Tibial nerve (tissue), 4 donors: ENCODE measurements at places on chromosomes 2 and 18. TPM values are rescaled to one million over a fixed set of nuclear protein-coding genes. Genes with fewer than 3 reads are reported as not detected.

- H3K27ac ChIP-seq, result no peak overlapping the region
- DNase-seq, result no peak
- no peak overlapping the region for H3K4me3 ChIP-seq
Observed at GRCh38 chr18:61323951-61324350, 9.3 kb upstream of the CDH20 start.

DNA sequence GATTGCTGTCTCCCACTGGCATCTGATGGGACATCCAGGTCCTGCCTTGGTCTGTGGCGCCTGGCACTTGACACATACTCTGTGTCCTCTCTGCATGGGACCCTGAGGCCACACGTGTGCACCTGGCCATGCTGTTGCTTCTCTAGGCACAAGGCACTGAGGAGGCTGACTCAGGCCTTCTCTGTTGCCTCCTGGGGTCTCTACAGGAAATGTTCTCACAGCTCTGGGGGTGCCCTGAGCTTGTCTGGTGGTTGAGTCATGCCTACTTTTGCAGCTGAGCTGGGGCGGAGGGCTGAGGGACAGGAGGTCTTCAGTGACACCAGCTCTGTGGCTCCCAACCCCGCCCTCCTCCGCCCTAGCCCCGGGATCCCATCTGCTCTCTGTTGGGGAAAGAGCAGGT, 207.0 kb upstream of the HS6ST1 start:
- no peaks in the 10 kb centered on the region for H3K4me1 ChIP-seq
- H3K36me3 ChIP-seq, result no peaks in the 10 kb centered on the region
- no peak for DNase-seq
- no peak overlapping the region for H3K4me3 ChIP-seq

DNA sequence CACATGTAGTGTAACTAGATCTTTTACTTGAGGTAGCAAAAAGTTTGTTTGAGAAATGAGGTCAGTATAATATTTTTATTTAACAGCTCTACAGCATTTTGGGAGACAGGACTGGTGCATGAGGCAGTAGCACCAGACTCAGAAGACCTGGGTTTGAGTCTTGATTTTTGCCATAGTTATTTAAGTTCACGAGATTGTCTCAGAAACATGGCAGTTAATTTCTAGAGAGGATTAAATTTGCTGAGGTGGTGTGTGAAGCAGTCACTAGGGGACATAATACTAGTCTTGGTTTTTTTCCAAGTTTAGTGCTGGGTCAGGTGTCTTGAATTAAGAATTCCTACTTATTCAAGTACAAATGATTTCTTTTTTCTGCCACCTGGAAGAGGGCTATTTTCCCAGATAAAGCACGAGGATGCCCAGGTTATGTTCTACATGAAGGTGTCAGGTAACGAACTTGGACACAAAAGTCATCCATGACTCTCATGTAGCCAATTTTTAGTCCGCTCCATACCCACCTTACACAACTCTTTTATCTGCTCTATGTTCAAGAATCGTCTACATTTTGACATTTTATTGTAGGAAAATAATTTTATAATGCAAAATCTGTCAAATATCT, 1.4 kb downstream of the MARCHF7 start:
- peaks cover 17% of the 10 kb centered on the region for H3K36me3 ChIP-seq
- H3K4me3 ChIP-seq, result peak overlapping the region; percentile 78
- no peak for DNase-seq
- peak overlapping the region; percentile 98 for H3K27ac ChIP-seq

DNA sequence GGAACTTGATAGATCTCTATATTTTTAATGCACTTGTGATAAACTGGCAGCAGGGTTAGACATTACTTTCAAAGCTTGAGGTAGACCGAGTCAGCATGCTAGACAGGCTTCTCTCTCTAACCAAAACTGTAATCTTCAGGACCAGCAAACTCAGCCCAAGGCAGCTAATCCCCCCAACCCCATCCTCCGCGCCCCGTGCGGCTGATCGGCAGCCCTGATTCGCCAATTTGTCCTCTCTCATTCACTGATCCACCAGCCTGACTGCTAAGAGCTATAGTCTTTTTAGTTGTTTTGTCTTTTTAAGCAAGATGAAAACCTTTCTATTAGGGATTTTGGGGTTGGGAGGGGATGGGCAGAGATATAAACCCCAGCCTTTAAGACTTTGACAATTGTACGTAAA, 20.7 kb downstream of the ASPRV1 start:
- H3K36me3 ChIP-seq, result peaks cover 1% of the 10 kb centered on the region
- no peaks in the 10 kb centered on the region for H3K4me1 ChIP-seq
- no peaks in the 10 kb centered on the region for H3K27me3 ChIP-seq
- no peak for DNase-seq

Gene LYG1
- 0.66 TPM for total RNA-seq

Gene MC4R
- not detected for total RNA-seq

DNA sequence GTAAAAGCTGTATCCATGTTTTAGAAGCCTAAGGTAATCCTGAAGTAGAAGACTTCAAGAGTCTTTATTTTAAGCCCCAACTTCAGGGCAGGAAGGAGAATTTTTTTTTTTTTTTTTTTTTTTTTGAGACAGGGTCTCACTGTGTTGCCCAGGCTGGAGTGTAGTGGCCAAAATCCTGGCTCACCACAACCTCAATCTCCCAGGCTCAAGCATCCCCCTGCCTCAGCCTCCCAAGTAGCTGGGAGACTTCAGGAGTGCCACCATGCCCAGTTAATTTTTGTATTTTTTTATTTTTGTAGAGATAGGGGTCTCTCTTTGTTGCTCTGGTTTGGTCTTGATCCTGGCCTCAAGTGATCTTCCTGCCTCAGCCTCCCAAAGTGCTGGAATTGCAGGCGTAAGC, 3.3 kb upstream of the RNF152 start:
- H3K36me3 ChIP-seq, result no peaks in the 10 kb centered on the region
- DNase-seq, result no peak
- no peaks in the 10 kb centered on the region for H3K27me3 ChIP-seq
- no peaks in the 10 kb centered on the region for H3K4me1 ChIP-seq
- no peak overlapping the region for H3K4me3 ChIP-seq
- H3K27ac ChIP-seq, result no peak overlapping the region

Gene IL18R1
- total RNA-seq, result 3.9 TPM

DNA sequence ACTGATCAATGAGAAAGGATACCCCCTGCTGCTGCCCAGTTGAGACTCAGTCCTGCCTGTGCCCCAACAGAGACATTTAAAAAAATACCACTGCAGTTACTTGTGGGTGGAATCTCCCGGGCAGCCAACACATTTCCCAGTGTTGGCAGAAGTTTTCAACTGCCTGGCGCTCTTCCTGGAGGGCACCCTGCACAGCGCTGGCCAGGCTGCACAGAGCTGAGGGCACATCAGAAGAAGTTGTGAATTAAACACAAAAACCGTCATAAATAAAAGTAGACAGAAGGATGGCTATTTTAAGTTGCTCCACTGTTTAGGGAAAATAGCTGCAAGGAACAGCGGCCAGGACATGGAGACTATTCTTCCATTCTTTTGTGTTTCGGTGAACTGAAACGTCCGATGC, 110.2 kb upstream of the THOC1 start:
- no peak for DNase-seq
- H3K27ac ChIP-seq, result no peak overlapping the region
- H3K27me3 ChIP-seq, result no peaks in the 10 kb centered on the region
- no peak overlapping the region for H3K4me3 ChIP-seq
- H3K36me3 ChIP-seq, result no peaks in the 10 kb centered on the region

DNA sequence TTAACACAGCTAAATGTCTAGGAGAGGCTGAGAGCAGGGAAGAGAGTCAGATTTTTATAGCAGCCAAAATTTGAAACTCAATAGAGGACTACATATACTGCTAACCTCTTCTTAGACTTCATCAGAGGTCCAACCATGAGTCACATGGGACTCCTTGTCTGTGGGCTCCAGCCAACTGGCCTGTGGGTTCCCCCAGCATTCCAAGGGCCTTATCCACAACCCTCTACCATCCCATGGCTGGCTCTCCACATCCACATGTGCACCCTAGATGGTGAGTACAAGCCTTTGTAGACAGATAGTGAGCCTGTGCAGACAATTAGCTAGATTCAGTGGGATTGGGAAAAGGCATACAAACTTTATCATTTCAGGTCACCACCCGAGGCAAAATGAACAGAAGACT, 901.9 kb upstream of the ZEB2 start:
- no peak for DNase-seq
- H3K27me3 ChIP-seq, result no peaks in the 10 kb centered on the region
- H3K27ac ChIP-seq, result no peak overlapping the region
- H3K4me1 ChIP-seq, result no peaks in the 10 kb centered on the region
- H3K4me3 ChIP-seq, result no peak overlapping the region

DNA sequence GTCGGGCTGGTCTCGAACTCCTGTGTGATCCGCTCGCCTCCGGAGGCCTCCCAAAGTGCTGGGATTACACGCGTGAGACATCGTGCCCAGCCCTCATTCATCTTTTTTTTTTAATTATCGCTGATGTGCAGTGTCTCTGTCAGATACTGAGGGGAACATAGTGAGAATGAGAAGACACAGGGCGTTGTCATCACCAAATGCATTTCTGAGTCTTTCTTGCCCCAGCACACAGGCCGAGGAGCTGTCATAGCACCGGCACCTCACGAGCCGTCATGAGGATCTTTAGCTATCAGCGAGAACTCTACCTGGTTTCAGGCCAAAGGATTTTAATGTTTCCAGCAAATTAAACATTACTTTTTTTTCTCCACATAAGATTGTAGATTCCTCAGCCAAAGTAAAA, 548.0 kb upstream of the SOX11 start:
- H3K4me3 ChIP-seq, result no peak overlapping the region
- H3K4me1 ChIP-seq, result no peaks in the 10 kb centered on the region
- no peak for DNase-seq
- H3K27me3 ChIP-seq, result no peaks in the 10 kb centered on the region
- no peak overlapping the region for H3K27ac ChIP-seq

Gene IL1RN
- 0.59 TPM for total RNA-seq

DNA sequence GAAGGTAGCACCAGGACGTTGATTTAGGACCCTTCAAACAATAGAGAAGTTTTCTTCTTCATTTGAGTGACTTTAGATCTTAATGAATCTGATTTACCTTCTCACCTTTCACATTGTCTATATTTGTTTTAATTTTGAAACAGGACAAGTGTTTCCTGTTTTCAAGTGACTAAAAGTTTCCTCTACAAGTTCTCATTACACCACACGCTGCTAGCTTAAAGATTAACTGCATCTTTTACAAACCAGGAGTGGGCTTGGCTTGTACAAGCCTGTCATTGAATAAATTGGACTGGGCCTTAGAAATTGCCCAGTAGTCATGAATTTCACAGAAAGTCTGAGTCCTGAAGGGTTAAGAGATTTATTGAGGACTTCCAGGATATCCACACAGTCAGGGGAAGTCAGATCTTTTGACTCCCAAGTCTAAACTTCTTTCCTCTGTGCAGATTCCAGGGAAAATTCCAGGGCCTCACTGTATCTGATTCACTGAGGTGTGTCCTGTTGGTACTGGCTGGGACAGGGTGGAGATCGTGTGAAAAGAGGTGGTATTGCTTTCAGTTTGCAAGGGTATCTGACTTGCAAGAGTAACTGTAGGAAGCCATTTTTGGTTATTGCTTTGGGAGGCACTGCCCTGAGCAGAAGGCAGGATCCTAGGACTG, 3.4 kb downstream of the SGPP2 start:
- no peaks in the 10 kb centered on the region for H3K36me3 ChIP-seq
- peaks cover 7% of the 10 kb centered on the region for H3K4me1 ChIP-seq
- no peak overlapping the region for H3K27ac ChIP-seq
- H3K4me3 ChIP-seq, result no peak overlapping the region
- DNase-seq, result no peak

Gene NYAP2
- not detected for total RNA-seq

- H3K27me3 ChIP-seq, result no peaks in the 10 kb centered on the region
- H3K27ac ChIP-seq, result no peak overlapping the region
- H3K4me3 ChIP-seq, result no peak overlapping the region
- DNase-seq, result no peak
- no peaks in the 10 kb centered on the region for H3K36me3 ChIP-seq
Observed at GRCh38 chr2:16033032-16033293, 92.6 kb downstream of the MYCN start.

GRCh38 chr2:241773511-241774418, 2.9 kb upstream of the GAL3ST2 start:
- H3K27me3 ChIP-seq, result peaks cover 51% of the 10 kb centered on the region
- H3K4me1 ChIP-seq, result no peaks in the 10 kb centered on the region
- DNase-seq, result no peak
- no peak overlapping the region for H3K4me3 ChIP-seq
- H3K36me3 ChIP-seq, result no peaks in the 10 kb centered on the region

DNA sequence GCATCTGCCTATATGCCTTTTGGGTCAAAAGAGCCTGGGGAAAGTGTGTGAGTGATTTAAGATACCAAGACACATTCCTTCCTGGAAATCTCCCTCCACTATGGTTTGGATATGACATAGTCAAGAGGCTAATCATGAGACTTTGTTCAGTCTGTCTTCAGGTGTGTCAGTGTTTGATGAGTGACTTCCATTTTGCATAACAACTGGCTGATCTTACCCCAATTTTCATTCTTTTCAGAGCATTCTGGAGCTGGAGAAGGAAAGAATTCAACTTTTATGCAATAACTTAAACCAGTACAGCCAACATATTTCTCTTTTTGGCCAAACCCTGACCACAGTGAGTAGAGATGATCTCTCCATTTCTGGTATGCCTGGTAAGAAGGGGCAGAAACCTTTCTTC, 39.4 kb downstream of the SPC25 start:
- no peak overlapping the region for H3K27ac ChIP-seq
- no peaks in the 10 kb centered on the region for H3K4me1 ChIP-seq
- H3K36me3 ChIP-seq, result no peaks in the 10 kb centered on the region
- H3K27me3 ChIP-seq, result no peaks in the 10 kb centered on the region

DNA sequence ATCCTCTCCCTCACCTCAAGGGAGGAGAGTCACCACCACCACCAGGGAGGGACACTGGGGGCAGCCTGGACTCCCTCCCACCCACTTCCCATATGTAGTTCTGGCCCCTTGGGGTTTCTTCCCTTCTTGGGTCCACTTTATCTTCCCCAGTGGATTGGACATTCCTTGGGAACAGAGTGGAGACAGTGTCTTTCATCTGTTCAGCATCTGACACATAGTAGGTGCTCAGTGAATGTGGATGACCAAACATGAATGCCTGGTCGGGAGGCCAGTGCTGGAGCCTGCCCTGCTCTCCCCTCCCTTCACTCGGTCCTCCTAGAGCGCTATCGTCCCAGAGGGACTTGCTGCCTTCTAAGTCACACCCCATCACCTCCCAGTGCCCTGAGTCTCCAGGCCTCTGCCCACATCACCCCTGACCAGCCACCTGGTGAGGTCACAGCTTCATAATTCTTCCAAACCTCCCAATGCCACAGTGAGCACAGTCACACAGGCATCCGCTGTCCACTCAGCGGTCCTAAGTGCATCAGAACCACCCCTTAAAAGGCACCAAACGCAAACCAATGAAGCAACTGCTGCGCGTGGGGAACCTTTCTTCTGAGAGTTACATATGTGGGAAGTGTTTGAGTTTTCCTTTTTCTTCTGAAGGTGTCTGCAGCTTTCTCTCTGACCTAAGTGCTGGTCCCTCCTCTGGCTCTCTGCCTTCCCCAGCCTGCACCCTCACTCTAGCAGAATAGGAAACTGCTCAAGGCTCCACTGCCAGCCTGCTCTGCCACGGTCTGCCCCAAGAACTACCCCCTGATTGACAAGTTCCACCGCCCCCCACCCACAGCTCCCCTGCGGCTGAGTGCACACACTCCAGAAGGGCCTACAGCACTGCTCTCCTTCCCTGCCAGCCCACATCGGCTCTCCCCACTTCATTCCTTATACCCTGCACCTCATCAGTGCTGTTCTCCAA, 7.2 kb upstream of the SFXN5 start:
- DNase-seq, result no peak
- H3K36me3 ChIP-seq, result no peaks in the 10 kb centered on the region
- no peaks in the 10 kb centered on the region for H3K27me3 ChIP-seq
- no peak overlapping the region for H3K27ac ChIP-seq
- H3K4me3 ChIP-seq, result no peak overlapping the region
- no peaks in the 10 kb centered on the region for H3K4me1 ChIP-seq

GRCh38 chr2:128380961-128381938, 62.6 kb upstream of the HS6ST1 start:
- no peak for DNase-seq
- H3K36me3 ChIP-seq, result no peaks in the 10 kb centered on the region
- peaks cover 19% of the 10 kb centered on the region for H3K4me1 ChIP-seq
- H3K4me3 ChIP-seq, result no peak overlapping the region
